ENCODE measurements at places on chromosomes 3 and 15.
A peak's percentile ranks its signal among the peaks of the same experiment; 100 is the strongest.

GRCh38 chr3:150399060-150399459 is 9.0 kb upstream of the TSC22D2 start:
- no peak for DNase-seq

- DNase-seq, result no peak
Observed at GRCh38 chr3:65914032-65914739, 124.5 kb downstream of the MAGI1 start.

- DNase-seq, result peak; percentile 96
Observed at GRCh38 chr3:186617036-186617946, 4.4 kb downstream of the AHSG start.

GRCh38 chr3:72386327-72387000 is 461.8 kb downstream of the SHQ1 start:
- no peak for DNase-seq

- DNase-seq, result no peak
Observed at GRCh38 chr3:4222574-4223175, 80.5 kb upstream of the SETMAR start.

DNA sequence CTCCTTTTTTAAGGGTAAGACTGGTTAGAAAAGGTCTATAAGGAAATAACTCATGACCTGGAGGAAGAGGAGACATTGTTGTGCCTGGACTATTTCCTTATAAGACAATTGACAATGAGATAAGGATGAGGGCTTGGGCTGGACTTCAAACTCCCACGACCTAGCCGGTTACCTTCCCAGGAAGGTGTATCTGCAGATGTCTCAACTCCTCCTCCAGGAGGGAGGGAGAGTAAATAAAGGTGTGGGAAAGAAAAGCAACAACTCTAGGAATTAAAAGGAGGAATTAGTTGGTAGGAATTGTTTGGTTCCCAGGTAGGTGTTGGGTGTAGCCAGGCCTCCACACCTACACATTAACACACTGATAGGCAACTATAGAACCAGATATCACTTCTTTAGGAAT is 97.8 kb upstream of the TBL1XR1 start:
- DNase-seq, result no peak

DNA sequence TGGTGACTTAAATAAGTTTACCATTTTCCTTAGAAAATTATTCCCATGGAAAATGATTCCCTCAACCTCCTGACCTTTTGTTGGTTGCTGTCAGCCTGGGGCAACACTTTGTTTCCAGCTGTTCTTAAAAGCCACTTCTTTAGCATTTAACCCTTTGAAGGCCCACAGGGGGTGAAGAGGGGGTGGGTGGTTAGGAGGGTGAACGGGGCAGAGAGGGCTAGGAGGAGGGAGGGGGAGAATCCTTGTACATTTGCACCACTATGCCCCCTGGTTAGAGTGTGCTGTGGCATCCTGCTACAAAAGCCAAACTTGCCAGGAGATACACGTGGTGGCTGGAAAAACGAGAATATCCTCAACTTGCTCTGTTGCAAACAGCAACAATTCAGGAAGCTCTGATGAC is 273.2 kb upstream of the RGMA start:
- no peak for DNase-seq

DNA sequence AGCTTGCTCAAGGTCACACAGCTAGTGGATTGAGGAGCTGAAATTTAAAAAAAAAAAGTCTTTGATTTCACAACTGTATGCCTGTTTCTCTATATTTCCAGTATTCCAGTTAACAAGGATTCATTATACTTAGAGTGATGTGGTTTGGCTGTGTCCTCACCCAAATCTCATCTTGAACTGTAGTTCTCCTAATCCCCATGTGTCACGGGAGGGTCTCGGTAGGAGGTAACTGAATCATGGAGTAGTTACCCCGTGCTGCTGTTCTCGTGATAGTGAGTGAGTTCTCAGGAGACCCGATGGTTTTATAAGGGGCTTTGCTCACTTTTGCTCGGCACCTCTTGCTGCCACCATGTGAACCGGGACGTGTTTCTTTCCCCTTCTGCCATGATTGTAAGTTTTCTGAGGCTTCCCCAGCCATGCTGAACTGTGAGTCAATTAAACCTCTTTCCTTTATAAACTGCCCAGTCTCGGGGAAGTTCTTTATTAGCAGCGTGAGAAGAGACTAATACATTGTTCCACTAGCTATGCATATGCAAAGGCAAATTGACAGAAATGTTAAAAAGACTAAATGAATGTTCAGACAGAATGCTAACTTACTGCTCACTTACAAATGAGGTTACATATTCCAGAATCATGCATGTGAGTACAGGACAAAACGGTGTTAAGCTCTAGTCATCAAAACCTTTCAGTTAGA is 1101.9 kb downstream of the ROBO1 start:
- no peak for DNase-seq

GRCh38 chr15:57551715-57552677 is 39.7 kb upstream of the MYZAP start:
- peak; percentile 84 for DNase-seq

DNA sequence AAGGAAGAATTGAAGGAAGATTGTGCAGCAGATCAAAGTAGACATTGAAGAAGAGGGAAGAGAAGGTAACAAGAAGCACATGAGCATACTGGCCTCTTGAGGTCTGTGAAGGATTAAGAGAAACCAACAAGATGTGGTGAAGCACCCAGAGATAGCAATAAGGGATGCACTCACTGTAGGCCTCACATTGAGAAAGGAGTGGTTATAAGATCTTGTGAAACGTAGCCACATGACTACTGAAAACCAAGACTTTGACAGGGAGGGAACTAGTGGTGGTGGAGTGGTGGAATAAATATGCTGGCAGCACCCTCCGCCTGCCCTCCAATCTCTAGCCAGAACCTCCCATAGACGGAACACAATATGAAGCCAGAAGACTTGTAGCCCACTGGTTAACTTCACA is 651.2 kb downstream of the DIPK2A start:
- no peak for DNase-seq

GRCh38 chr3:43540624-43541023 is 81.2 kb downstream of the ANO10 start:
- DNase-seq, result no peak

GRCh38 chr3:187708696-187709095 is 6.3 kb upstream of the RTP2 start:
- no peak for DNase-seq

DNA sequence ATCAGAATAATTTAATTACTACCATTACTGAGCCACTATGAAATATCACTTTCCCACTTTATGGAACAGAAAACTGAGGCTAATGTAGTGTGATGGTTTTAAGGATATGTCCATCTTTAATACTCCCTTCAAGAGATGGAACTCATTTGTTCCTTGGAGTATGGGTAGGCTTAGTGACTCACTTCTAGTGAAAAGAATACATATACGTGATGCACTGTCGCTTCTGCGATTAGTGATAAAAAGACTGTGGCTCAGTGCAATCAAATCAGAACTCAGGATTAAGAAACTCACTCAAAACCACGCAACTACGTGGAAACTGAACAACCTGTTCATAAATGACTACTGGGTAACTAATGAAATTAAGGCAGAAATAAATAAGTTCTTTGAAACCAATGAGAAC is 216.6 kb downstream of the SUCLG2 start:
- DNase-seq, result no peak

DNA sequence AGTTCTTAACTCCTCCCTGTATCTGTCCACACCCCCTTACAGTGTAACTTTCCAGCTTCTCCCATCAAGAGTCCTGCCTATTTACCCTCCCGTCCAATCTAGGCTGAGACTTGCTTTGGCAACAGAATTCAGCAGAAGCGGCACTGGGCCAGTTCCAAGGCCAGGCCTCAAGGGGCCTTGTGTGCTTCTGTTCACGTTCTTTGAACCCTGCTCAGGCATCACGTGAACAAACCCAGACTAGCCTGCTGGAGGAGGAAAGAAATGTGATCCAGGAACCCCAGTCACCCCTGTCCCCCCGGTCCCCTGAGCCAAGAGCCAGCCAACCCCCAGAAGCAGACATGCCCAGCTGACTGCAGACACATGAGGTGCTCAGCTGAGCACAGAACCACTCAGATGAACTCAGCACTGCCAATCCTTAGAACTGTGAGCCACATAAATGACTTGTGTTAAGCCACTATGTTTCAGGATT is 76.1 kb upstream of the DCLK3 start:
- no peak for DNase-seq

GRCh38 chr3:170726976-170727661 is 141.2 kb upstream of the SLC7A14 start:
- DNase-seq, result no peak

DNA sequence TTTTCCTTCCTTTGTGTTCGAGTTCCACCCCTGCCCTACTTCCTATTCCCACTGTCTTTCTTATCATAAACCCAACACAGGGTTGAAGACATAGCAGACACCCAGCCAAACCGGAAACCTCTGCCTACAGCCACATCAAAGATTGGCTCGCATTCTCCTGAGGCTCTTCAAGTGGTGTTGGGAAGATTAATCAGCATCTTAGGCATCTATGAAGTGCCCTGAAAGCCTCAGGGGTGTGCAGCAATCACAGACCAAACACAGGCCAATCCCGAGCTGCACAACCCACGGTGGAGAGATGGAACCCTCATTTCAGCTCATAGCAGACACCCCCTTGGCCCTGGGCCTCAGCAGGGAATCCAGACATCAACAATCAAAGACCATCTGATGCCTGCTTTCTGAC is 255.9 kb downstream of the XXYLT1 start:
- peak; percentile 15 for DNase-seq

- DNase-seq, result no peak
Observed at GRCh38 chr3:8509961-8510360, 8.3 kb downstream of the LMCD1 start.

- no peak for DNase-seq
Observed at GRCh38 chr15:39283531-39283930, 297.3 kb upstream of the THBS1 start.

GRCh38 chr3:165254812-165255211 is 58.6 kb upstream of the SLITRK3 start:
- no peak for DNase-seq

GRCh38 chr15:66834881-66835878 is 133.1 kb downstream of the SMAD6 start:
- DNase-seq, result peak; percentile 57

DNA sequence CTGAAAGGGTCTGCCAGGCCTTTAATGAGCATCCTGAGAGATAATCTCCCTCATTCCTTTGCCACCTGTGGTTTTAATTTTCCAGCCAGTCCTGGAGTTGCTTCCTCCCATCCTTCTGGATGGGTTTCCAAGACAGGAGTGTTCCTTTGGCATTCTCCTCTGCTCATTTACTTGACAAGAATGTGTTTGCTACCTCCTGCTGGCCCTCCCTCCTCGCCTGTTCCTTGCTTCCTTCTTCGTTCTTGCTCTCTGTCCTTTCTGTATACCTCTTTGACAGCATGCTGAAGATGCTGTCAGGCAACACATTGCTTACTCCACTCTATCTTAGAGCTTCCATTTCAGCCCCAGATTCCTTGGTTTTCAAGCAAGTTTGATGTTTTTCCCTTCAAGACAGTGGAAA is 46.0 kb downstream of the ERC2 start:
- DNase-seq, result no peak

DNA sequence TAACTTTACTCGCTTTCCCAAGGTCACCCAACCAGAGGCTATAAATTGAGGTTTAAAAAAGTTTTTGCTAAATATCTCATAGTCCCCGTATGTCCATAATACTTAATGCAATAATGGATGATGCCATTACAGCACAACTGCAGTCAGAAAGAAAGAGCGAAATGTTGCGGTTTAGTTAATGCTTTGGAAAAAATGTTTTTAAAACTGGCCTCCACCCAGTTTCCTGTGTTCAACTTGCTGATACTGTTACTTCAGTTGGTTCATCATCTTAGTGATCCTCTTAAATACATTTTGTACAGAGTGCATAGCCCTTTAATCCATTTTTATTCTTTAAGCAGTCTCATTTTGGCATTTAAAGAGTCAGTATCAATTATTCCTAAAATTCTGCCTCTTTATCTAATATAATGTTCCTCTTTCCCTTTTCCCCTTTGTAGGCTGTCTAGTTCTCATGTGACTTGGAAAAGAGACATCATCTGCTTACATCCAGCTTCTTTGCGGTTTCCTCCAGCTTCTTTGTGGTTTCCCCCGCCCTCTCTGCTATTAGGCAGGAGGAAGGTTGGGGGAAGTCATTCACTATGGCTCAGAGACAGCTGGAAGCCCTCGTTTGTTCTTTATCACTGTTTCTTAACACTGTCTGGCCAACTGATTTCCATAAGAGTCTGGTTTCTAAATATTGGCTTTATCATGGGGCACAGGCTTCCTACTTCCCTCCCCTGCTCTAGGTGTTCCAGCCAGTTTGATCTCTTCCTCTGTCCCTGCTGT is 154.3 kb downstream of the GOLIM4 start:
- no peak for DNase-seq

DNA sequence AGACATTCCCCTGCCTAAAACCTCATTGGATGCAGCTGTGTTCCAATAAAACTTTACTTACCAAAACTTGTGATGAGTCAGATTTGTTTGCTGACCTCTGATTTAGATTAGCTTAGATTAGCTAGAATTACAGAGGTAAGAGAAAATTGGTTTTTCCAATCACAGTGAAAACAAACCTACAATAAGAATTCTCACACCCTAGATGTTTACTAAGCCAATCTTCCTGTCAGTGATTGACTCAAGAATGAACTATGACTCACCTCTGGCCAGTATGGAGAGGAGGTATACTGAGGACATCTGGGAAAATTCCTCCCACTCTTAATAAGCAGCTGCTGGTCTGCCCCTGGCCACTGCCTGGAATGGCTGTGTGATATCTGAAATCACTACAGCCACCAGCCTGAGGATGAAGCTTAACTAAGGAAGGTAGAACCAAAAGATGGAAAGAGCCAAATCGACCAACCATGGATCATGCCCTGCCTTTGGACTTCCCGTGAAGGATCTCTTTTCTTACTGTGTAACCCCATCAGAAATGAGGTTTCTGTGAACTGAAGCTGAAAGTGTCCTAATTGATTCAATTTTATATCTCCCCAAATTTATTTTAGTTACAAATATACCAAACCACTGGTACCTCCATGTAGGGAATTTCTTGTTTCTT is 19.0 kb upstream of the GHSR start:
- DNase-seq, result no peak

GRCh38 chr3:185884641-185885040 is 53.2 kb downstream of the TRA2B start:
- DNase-seq, result no peak

- DNase-seq, result no peak
Observed at GRCh38 chr3:181709537-181710279, 2.0 kb upstream of the SOX2 start.

- no peak for DNase-seq
Observed at GRCh38 chr3:61734749-61735686, 173.6 kb downstream of the PTPRG start.

DNA sequence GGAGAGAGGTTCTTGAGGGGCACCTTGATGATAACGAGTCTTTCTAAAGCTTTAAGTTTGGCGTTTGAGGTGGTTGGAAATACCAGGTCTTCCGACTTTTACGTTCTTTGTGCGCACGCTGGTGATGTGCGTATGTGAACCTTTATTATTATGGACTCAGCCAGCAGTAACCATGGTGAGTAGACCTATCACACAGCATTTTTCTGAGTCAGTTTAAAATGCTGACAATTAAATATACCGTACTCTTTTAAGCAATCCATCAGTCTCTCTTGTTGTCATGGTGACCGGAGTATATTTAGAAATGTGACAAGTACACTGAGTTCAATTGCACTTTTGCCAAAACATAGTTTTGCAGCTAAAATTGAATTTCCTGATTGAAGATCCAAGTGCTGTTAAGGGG is 172.2 kb downstream of the LPP start:
- no peak for DNase-seq
